AG10803 (cell line): ENCODE measurements at places on chromosomes 3 and 15.
A peak's percentile ranks its signal among the peaks of the same experiment; 100 is the strongest.

- DNase-seq: no peak
Measured at GRCh38 chr3:141181196-141181595, 50.4 kb upstream of the PXYLP1 start.

- DNase-seq: no peak
Measured at GRCh38 chr3:158743664-158744566, 11.7 kb upstream of the RARRES1 start.

DNA sequence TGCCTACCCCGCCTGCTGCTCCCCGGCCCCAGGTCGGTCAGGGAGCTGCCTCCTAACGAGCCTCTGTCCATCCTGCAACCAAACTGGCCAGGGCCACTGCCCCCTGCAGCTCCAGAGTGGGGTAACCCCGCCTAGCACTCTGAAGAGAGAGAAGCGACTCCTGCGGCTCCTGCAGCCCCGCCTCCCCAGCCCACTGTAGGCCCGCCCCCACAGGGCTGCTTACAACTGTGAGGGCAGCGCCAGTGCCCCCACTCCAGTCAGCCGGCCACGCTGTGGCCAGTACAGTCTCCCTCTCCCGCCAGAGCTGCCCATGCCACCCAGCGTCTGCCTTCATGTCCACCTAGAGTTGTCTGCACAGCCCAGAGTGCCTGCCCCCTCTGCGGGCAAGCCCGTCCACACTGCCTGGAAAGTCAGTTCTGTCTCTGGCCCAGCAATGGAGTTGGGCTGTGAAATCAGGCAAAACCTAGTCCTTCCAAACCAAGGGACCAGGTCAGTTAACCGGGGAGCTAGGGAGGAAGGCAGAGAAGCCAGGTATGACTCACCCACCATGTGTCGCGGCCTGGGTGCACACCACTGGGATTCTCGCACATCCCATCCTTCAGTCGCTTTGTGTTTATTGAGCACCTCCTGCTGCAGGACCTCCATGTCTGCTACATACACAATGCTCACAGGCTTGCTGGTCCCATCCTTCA is 2.4 kb downstream of the UCN2 start:
- DNase-seq: peak; percentile 39

DNA sequence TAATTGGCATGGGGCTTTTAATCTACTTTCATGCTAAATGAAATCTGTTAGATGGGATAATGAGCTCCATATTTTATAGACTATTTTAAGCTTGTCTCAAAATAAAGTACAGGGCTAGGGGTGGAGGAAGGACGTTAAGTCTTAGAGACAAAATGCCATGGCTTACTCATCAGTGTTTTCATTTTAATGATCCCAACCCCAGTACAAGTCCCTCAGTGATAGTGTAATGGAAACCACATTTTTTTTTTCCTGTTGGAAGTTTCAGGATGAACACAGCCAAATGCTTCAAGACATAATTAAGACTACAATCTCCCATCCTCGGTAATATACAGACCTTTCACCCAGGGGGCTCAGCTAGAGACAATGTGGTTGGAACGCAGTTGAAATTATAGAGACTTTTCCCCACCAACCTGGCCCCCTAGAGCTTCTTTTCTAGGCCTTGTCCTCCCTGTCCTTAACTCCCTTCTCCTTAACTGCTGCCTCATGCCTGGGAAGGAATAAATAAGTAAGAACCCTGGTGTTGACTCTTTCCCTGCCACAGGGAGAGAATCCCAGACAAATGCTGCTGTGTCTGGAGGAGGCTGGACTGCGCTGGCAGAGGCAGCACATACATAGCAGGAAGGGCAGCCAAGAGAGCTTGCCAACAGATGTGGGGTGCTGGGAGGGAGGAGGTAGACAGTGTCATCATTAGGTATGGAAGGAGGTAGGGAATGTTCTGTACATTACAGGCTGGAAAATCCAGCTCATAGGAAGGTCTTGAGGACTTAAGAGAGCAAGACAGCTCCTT is 115.4 kb upstream of the ROPN1 start:
- DNase-seq: peak; percentile 56

DNA sequence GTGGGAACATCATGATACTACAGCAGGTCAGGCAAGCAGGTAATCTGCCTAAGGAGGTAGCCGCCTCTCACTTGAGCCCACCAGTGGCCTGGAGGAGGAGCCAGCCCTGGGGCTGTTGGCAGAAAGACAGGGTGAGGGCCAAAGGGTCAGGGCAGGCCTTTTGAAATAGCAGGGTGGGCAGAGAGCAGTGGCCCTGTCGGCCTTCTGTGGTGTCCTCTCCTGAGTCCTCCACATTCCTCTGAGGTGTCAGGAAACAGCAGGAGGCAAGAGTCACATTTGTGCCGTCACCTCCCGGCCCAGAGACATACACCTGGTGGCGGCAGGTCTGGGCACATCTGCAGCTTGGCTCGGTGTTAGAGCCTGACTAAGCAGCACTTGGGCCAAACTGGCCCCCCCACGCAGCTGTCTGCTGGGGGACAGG is 3.9 kb upstream of the BNC1 start:
- DNase-seq: no peak

- no peak for DNase-seq
Measured at GRCh38 chr3:193798051-193798450, 205.0 kb downstream of the OPA1 start.

DNA sequence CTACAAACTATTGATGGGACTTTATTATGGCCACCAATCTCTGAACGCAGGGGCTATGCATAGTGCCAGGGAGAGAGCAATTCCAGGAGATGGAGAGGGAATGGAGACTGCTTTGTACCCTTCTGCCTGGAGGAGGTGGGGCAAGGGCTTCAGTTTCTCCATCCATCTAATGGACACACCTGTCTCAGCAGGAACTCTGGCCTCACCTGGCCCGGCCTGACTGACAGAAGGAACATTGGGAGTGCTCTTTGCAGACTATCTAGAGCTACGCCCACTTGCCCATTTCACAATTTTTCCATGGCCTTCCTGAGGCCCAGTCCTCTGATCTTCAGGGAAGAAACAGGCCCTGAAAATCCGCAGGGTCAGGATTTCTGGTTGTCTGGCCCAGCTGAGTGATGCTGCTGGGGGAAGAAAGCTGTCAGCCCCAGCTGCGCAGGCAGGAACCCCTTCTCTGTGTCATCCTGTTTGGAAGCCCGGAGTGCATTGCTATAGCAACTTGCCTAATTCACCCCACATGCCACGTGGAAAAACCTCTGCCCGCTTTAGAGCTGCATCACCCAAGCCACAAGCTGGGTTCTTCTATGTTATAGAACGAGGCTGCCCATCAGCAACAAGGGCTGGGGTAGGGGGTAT is 6.4 kb downstream of the ITGA11 start:
- DNase-seq: peak; percentile 93

DNA sequence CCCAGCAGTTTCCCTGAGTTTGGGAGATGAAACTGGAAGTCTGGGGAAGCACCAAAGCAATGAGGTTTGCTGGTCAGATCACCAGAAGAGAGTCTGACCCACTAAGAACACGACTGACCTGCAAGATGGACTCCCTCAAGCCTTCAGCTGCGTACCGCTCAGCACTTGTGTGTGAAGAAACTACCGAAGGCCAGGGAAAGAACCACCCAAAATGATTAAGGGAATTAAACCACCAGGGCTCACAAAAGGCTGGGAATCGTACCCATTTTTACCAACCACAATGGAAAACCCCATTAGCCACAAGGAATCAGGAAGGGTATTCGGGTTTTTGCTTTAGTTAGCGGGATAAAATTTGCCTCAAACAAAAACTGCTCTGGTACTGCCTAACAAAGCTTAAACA is 21.6 kb downstream of the ATP13A3 start:
- DNase-seq: no peak

DNA sequence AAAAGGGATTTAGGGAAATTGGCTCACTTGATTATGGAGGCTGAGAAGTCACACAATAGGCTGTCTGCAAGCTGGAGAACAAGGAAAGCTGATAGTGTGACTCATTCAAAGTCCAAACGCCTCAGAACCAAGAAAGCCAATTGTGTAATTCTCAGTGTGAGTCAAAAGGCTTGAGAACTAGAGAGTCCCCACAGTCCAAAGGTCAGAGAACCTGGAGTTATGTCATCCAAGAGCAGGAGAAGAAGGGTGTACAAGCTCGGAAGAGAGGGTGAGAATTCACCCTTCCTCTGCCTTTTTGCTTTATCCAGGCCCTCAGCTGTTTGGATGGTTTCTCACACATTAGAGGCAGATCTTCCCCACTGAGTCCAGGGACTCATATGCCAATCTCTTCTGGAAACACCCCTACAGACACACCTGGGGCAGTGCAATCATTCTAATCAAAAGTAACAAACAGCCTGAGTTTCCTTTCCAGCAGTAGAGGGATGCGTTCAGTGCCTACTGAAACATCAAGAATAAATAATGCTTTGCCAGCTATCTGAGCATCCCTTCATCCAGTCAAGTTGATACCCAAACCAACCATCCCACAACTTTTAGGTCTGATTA is 271.5 kb downstream of the SATB1 start:
- peak; percentile 77 for DNase-seq

- no peak for DNase-seq
Measured at GRCh38 chr3:157087373-157087772, 72.6 kb downstream of the CCNL1 start.
